ENCODE measurements at places on chromosomes 1 and 21.
A peak's percentile ranks its signal among the peaks of the same experiment; 100 is the strongest.

DNA sequence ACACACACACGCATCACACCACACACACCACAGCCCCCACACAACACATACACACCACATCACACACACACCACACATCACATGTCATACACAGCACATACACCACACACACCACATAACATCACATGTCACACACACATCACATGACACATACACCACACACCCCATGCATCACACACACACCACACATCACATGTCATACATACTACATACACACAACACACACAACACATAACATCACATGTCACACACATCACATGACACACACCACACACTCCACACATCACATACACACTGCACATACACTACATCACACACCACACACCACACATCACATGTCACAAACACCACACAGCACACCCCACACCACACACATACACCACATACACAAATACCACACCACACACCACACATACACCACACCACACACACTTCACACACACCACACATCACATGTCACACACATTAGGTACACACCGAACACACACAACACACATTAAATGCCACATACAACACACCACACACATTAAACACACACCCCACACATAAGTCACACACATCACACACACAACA, 1.8 kb downstream of the LYPD8 start:
- DNase-seq = no peak

- DNase-seq = no peak
These were observed 45.5 kb downstream of the PRDM15 start for GRCh38 chr21:41833497-41834115.

GRCh38 chr21:42320791-42321190, 5.6 kb upstream of the TFF3 start:
- DNase-seq = no peak

- no peak for DNase-seq
These were observed 175.1 kb downstream of the CAMTA1 start for GRCh38 chr1:6960291-6960811.

- no peak for DNase-seq
These were observed 98.6 kb upstream of the KRTAP19-8 start for GRCh38 chr21:31136891-31137290.

GRCh38 chr1:110829955-110830553, 42.9 kb upstream of the CD53 start:
- DNase-seq = no peak

- DNase-seq = no peak
These were observed 6.8 kb downstream of the BACH1 start for GRCh38 chr21:29305561-29305960.

DNA sequence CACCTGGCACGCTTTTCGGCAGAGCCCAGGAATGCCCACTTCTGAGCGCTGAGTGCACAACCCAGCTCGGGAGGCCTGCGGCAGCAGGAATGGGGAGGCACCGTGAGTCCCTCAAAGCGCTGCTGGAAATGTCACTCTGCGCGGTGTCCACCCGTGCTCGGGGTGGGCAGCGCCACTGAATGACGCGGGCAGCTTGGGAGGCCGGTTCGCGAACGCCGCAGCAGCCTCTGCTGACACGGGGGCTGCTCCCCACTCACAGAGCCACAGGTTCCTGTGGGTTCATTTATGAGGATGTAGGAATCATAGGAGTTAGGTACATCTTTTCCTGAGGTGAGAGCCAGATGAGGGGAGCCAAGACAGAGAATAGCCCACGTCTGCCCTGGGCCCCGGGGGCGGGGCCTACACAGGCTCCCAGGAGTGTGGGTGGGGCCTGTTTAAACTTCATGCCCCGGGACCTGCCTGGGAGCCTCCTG, 146.7 kb upstream of the COL6A1 start:
- no peak for DNase-seq

- DNase-seq = no peak
These were observed 2.1 kb upstream of the WASF2 start for GRCh38 chr1:27491748-27492700.

GRCh38 chr1:210536254-210536961, 207.7 kb downstream of the HHAT start:
- no peak for DNase-seq

GRCh38 chr1:193417945-193418744, 231.7 kb upstream of the B3GALT2 start:
- no peak for DNase-seq

GRCh38 chr1:232012773-232013386, 386.3 kb downstream of the DISC1 start:
- no peak for DNase-seq

DNA sequence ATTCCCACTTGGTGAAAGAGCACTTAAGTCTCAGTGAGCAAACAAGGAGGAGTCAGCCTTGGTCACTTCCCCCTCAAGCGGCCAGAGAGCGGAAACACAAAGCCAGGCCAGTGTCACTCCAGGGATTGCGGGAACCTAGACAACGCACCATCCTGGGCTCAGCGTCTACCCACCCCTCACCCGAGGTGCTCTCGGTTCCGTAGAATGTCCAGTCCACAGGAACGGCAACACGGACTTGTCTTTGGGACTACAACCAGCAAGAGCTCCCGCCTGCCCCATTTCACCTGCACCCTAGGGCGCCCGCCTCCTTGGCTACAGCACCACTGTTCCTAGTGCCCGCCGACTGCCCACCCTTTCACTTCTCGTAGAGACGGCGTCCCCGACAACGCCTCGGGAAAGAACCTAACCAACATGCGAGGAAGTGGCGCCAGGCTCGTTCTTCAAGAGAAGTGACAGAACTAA, 509 bp downstream of the GDAP2 start:
- peak; percentile 5 for DNase-seq

GRCh38 chr1:97573553-97573952, 347.3 kb downstream of the DPYD start:
- no peak for DNase-seq

GRCh38 chr1:164759144-164759920, 200.3 kb downstream of the PBX1 start:
- no peak for DNase-seq

DNA sequence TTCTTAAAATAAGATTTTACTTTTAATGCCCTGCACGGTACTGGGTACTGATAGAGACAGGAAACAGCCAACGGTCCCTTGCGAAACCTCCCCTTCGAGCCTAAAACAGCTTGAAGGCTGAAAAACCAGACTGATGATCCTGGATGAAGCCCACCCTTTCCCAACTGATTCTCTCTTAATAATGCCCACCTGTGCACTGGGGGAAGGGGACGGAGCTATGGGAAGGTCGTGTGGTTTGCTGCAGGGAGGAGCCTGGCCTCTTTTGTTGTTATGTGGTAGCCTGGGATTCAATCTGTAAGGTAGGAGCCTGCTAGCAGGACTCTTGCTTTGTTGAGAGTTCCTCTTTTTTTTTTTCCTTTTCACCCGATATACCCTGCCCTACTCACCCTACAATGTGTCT, 25.6 kb downstream of the SAMSN1 start:
- DNase-seq = no peak

GRCh38 chr1:119388450-119388849, 19.9 kb downstream of the HAO2 start:
- no peak for DNase-seq

DNA sequence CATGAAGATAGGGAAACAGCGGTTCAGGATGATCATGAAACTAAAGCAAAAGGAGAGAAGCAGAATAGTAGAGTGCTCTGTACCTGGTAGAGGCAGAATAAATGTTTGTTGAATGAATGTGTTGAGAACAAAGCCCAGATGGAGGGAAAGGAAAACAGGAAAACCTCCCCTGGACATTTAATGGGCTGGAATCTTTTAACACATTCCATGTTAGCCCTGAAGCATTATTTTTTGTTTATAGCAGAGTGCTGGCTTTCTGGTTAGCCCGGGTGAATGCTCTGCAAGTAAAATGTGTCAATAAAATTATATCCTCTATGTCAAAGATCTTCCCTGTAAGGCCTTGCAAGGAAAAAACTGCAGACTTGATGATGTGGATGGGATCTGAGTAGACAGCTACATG, 60.2 kb downstream of the ABCA4 start:
- DNase-seq = no peak

- DNase-seq = no peak
These were observed 30.2 kb upstream of the RNF187 start for GRCh38 chr1:228457017-228457395.
